ENCODE measurements at places on chromosomes 1 and 21.

DNA sequence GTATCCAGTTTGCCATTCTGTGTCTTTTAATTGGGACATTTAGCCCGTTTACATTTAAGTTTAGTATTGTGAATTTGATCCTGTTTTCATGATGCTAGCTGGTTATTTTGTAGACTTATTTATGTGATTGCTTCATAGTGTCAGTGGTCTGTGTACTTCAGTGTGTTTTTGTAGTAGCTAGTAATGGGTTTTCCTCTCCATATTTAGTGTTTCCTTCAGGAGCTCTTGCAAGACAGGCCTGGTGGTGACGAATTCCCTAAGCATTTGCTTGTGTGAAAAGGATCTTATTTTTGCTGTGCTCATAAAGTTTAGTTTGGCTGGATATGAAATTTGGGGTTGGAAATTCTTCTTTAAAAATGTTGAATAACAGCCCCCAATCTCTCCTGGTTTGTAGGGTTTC, 69.2 kb upstream of the PDC start:
- peaks cover 2% of the 10 kb centered on the region for H3K4me1 ChIP-seq
- H3K36me3 ChIP-seq: no peaks in the 10 kb centered on the region
- H3K27me3 ChIP-seq: no peaks in the 10 kb centered on the region
- no peak overlapping the region for H3K27ac ChIP-seq

- no peaks in the 10 kb centered on the region for H3K4me1 ChIP-seq
- no peaks in the 10 kb centered on the region for H3K36me3 ChIP-seq
- DNase-seq: no peak
- no peak overlapping the region for H3K27ac ChIP-seq
- no peaks in the 10 kb centered on the region for H3K27me3 ChIP-seq
Measured at GRCh38 chr1:103960710-103961109, 211.0 kb downstream of the AMY1C start.

- no peaks in the 10 kb centered on the region for H3K4me1 ChIP-seq
- no peak for DNase-seq
- H3K27ac ChIP-seq: no peak overlapping the region
- H3K4me3 ChIP-seq: no peak overlapping the region
Measured at GRCh38 chr1:30444401-30444800, 279.0 kb downstream of the MATN1 start.

DNA sequence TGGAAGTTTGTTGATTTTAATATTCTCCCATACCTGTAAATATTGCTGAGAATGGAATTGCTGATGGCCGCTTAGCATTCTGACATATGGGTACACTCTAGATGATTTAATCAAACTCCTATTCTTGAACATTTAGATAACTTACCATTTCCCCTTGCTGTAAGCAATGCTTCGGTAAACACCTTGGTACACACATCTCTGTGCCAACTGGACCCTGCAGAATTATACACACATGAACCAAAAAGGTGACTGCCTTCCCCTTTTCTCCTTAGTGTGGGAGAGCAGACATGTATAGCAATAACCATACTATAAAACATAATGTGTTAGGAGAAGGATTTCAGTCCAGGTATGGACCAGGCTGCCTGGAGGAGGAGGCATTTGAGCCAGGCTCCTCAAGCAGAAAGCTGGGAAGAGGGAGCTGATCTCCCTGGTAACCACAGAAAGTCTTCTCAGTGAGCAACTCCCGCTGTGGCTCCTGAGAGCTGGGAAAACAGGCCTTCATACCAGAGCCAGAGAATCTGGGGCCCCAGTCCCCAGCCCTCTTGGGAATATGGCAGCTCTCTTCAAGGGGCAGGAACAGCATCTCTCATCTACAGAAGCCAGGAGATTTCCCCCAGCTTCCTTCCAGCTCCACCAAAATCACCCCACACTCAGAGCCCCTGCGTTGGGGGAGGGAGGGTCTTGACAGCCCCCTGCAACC, 33.9 kb upstream of the CSF1 start:
- H3K27ac ChIP-seq: peak overlapping the region; percentile 70
- H3K4me3 ChIP-seq: no peak overlapping the region
- H3K4me1 ChIP-seq: peaks cover 34% of the 10 kb centered on the region
- DNase-seq: no peak

DNA sequence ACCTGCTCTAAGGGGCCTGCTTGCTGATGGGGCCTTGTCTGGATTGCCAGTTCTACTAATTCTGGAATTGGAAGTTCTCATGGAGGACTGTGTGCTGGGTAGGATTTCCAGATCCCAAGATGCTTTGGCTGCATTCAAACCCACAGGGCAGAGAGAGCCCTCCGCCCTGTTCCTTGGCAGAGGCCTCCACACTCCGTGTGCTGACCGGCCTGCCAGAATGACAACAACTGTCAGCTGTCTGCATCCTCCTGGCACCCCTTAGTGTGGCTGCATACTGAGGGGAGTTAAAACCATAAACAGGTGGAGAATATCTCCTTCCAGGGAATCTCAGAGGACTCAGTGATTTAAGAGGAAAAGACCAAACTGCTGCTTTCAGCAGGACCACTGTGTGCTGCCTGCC, 60.7 kb downstream of the ADARB1 start:
- no peak overlapping the region for H3K4me3 ChIP-seq
- no peak overlapping the region for H3K27ac ChIP-seq
- H3K4me1 ChIP-seq: peaks cover 11% of the 10 kb centered on the region
- DNase-seq: no peak
- H3K27me3 ChIP-seq: no peaks in the 10 kb centered on the region
- no peaks in the 10 kb centered on the region for H3K36me3 ChIP-seq

DNA sequence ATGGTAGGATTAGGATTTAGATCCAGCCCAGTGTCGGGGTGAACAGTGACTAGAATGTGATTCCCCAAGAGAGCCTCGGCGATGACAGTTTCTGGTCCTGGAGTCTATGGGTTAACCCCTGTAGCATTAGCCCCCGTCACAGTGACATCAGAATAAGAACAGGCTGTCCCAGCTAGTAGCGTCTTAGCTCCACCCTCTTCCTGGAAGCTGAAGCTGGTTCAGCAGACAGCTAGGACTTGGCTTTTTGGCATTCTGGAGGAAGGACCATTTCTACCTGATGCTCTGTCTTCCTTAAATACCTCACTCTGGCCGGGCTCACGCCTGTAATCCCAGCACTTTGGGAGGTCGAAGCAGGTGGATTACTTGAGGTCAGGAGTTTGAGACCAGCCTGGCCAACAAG, 5.0 kb downstream of the NDUFS2 start:
- H3K27ac ChIP-seq: peak overlapping the region; percentile 37
- DNase-seq: no peak
- no peaks in the 10 kb centered on the region for H3K27me3 ChIP-seq
- H3K4me3 ChIP-seq: no peak overlapping the region

DNA sequence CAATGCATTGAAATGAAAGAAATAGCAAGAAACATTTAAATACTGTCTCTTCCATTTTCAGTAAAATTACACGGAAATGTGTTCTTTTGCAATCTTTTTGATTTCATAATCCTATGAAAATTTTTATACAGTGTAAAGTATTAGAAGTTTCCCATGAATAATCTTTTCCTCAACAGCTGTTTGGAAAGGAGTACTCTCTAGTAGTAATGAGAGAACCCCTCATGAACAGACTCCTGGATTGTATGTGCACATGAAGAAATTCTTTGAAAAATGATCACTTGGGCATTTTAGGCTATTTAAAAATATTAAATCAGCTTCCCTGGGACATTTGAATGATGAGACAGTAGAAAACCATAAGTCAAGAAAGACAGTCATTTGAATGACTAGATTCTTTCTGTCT, 64.4 kb downstream of the LHX9 start:
- no peak for DNase-seq
- no peaks in the 10 kb centered on the region for H3K27me3 ChIP-seq
- H3K27ac ChIP-seq: no peak overlapping the region
- H3K4me1 ChIP-seq: no peaks in the 10 kb centered on the region
- H3K36me3 ChIP-seq: no peaks in the 10 kb centered on the region
- no peak overlapping the region for H3K4me3 ChIP-seq

GRCh38 chr1:21313203-21313885, 23.1 kb upstream of the ECE1 start:
- H3K36me3 ChIP-seq: no peaks in the 10 kb centered on the region
- peaks cover 92% of the 10 kb centered on the region for H3K4me1 ChIP-seq
- H3K27me3 ChIP-seq: no peaks in the 10 kb centered on the region
- H3K4me3 ChIP-seq: no peak overlapping the region
- DNase-seq: no peak
- no peak overlapping the region for H3K27ac ChIP-seq

DNA sequence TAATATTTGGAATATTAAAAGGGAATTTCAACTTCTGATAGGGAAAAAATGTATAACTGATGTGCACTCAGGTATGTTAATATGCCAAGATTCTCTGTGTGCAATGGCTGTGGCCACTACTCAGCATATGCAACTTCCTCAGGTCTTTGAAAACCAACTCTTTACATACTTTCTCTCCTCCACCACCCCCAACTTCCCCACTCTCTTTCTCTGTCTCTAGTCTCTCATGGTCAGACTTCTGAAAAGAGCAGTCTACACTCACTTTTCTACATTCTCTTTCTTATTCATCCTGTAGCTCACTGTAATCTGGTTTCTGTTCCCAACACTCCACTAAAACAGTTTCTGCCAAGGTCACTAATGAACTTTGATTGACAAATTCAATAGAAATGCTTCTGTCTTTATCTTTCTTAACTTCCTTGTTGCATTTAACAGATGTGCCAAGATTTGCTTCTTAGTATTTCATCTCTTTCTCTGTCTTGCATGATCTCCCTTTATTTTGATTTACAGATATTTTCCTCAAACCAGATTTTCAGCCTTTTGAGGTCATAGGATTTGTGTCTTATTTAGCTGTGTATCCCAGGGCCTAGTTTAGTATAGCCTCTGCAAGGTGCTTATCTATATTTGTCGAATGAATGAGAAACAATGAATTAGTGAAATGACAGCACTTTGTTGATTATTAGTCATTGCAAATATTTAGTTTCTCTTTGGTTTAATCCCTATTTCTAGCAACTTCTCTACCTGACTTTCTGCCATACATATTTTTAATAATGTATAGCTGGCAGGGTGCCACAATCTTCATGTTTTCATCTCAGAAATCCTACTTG, 168.9 kb downstream of the LMO4 start:
- no peak overlapping the region for H3K4me3 ChIP-seq
- no peak for DNase-seq
- H3K27me3 ChIP-seq: no peaks in the 10 kb centered on the region
- H3K27ac ChIP-seq: no peak overlapping the region

GRCh38 chr1:244732851-244733450, 80.0 kb downstream of the DESI2 start:
- no peaks in the 10 kb centered on the region for H3K36me3 ChIP-seq
- H3K27me3 ChIP-seq: no peaks in the 10 kb centered on the region

DNA sequence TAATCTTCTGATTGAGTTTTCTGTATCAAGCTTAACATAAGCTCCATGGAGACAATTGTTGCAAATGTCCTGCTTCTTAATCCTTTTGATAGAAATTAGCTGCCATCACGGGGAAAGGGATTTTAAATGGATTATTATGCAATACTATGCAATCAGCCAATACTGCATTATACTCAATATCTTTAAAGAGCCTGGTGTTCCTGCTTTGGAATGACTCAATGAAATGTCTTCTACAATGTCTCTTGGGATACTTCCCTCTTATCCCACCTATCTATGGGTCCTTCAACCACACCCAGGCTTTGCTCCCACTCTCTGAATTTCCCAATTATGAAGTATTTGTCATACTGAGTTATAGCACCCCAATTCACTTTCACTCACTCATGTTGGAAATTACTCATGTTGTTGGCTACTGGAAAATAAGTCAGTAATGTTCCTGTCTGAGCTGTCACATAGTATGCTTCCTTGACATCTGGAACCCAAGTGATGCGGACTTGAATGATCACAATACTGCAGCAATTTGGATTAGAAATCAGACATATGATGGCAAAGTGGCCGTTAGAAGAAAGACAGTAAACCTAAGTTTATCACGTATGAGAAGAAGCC, 85.0 kb downstream of the TPR start:
- no peaks in the 10 kb centered on the region for H3K27me3 ChIP-seq
- no peak for DNase-seq
- H3K27ac ChIP-seq: no peak overlapping the region
- no peaks in the 10 kb centered on the region for H3K4me1 ChIP-seq

DNA sequence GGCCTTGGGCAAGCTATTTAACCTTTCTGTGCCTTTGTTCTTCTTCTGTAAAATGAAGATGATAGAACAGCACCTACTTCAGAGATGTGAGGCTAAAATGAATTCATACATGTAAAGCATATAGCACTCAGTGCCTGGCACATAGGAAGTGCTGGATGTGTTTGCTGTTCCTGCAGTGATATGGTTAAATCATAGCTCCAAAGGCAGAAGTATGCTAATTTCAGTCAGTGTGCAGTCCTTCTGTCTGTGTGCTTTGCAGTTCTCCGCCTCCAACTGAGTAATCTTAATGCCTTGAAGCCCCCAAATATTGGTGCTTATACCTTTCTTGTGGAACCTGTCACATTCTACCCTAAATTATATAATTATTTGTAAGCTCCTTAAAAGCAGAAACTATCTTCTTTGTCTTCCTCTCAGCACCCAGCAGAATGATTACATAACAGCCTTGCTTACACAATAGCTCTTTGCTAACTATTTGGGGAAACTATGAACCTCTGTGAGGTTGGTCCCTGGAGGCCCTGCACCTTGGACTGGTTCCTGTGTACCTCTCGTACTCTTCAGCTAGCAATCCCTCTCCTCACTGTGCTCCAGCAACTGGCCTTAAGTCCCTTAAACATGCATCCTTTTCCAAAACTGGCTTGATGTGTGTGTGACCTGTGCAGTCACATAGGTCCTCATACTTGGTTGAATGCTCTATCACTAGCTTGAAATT, 57.0 kb upstream of the CACYBP start:
- DNase-seq: no peak
- no peaks in the 10 kb centered on the region for H3K27me3 ChIP-seq
- no peak overlapping the region for H3K27ac ChIP-seq
- H3K4me1 ChIP-seq: no peaks in the 10 kb centered on the region
- H3K4me3 ChIP-seq: no peak overlapping the region

GRCh38 chr1:86706018-86706635, 1.8 kb downstream of the SH3GLB1 start:
- no peaks in the 10 kb centered on the region for H3K27me3 ChIP-seq
- H3K27ac ChIP-seq: peak overlapping the region; percentile 100
- DNase-seq: no peak
- H3K36me3 ChIP-seq: no peaks in the 10 kb centered on the region
- H3K4me3 ChIP-seq: peak overlapping the region; percentile 80

GRCh38 chr1:145992502-145992936, 3.9 kb downstream of the TXNIP start:
- H3K4me1 ChIP-seq: peaks cover 73% of the 10 kb centered on the region
- H3K4me3 ChIP-seq: peak overlapping the region; percentile 82
- peaks cover 24% of the 10 kb centered on the region for H3K36me3 ChIP-seq
- peak overlapping the region; percentile 97 for H3K27ac ChIP-seq

DNA sequence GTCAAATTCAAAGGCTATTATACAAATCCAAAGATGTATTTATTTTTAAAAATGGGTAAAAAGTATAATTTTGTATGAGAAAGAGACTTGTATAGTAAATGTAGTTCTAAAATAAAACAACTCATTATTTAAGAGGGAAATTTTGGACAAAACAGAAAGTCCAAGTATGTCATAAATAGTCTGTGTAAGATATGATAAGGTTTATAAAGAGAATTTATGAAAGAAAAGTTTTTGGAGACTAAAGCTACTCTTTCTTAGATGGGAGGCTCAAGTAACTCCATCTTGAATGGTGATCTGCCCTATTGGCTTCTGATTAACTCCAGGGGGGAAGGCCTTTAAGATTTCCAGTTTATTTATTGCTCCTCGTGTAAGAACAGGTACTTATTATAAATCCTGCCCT, 14.7 kb upstream of the OR2T27 start:
- H3K4me1 ChIP-seq: no peaks in the 10 kb centered on the region
- no peak overlapping the region for H3K4me3 ChIP-seq
- no peaks in the 10 kb centered on the region for H3K36me3 ChIP-seq
- DNase-seq: no peak
- no peak overlapping the region for H3K27ac ChIP-seq

- H3K4me3 ChIP-seq: no peak overlapping the region
- no peaks in the 10 kb centered on the region for H3K27me3 ChIP-seq
- DNase-seq: no peak
Measured at GRCh38 chr1:231187571-231187970, 25.7 kb downstream of the TRIM67 start.

Data from esophagus squamous epithelium (tissue), 5 donors.